ENCODE measurements at places on chromosomes 1 and 21. TPM values are rescaled to one million over a fixed set of nuclear protein-coding genes. Genes with fewer than 3 reads are reported as not detected.

- DNase-seq = no peak
Measured at GRCh38 chr1:233389169-233389568, 61.6 kb downstream of the MAP3K21 start.

DNA sequence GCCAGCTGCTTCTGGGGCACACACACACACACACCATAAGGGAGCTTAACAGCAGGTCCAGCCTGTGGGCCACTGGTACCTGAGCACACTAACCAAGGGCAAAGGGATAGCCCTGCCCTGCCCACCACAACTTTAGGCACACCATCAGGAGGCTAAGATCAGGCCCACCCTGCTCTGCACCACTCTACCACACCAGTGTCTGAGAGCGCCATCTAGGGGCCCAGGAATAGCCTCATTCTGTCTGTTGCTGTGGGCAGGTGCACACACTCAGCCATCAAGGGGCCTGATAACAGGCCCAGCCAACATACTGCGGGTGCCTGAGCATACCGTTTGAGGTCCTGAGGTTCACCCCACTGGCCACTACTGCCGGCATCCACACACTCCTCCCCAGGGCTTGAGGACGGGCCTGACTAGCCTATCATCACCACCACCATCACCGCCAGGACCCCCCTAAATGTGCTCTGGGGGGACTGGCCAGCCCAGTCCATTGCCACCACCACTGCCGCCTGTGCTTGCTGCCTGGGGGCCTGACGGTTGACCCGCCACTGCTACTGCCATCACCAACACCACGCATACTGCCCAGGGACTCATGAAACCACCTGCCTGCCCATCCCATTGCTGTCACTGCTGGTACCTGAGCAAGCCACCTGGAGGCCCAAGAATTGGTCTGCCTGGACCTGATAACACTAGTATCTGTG is 31.3 kb downstream of the NSL1 start:
- DNase-seq = no peak

DNA sequence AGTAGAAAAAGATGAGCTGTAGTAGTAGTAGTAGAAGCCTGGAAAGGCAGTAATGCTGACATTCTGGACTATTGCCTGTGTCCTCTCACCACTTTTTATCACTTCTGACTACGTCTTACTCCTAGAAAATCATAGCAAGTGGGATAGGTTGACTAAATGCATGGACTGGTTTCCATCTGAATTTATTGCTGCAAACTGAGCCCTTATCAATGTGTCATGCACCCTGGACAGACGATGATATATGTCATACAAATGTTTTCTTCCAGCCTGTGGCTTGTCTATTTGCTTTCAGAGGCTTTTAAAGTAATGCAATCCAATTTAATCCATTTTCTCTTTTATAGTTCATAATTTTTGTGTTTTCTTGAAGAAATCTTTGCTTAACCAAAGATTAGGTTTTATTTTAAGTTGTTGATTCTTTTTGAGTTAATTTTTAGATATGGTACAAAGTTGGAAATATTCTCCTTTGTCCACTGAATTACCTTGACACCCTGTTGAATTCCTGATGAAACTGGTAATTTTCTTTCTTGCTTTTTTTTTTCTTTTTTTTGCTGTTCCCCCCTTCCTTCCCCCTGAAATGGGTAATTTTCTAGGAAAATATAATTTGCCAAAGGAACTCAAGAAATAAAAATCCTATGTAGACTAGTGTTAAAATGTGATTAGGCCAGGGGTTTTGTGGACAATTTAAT is 47.1 kb downstream of the PHACTR4 start:
- DNase-seq = no peak

DNA sequence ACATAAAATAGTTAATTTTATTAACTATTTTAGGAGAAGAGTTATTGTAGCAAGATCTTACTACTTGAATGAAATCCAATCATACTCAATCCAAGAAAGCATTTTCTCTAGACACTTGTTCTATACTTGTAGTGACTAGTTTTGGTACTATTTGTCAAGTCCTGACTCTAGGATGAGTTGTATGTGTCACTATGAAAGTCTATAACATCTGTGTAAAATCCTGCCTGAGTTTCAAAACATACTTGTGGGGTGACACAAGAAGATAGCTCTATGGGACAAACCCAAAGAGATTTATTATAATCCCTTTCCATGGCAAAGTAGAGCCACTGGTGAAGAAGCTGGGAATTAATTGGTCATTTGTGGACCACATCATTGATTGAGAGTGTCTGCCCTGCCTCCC is 1042.2 kb upstream of the ADGRL4 start:
- no peak for DNase-seq

DNA sequence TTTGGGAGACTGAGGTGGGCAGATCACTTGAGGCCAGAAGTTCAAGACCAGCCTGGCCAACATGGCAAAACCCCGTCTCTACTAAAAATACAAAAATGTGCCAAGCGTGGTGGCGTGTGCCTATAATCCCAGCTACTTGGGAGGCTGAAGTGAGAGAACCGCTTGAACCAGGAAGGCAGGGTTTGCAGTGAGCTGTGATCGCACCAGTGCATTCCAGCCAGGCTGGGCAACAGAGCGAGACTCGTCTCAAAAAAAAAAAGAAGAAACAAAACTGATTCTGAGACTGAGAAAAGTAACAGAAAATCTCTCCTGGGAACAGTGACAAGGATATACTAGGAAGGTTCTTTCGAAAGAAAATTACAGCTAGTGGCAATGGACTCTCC is 20.9 kb downstream of the USP48 start:
- no peak for DNase-seq

DNA sequence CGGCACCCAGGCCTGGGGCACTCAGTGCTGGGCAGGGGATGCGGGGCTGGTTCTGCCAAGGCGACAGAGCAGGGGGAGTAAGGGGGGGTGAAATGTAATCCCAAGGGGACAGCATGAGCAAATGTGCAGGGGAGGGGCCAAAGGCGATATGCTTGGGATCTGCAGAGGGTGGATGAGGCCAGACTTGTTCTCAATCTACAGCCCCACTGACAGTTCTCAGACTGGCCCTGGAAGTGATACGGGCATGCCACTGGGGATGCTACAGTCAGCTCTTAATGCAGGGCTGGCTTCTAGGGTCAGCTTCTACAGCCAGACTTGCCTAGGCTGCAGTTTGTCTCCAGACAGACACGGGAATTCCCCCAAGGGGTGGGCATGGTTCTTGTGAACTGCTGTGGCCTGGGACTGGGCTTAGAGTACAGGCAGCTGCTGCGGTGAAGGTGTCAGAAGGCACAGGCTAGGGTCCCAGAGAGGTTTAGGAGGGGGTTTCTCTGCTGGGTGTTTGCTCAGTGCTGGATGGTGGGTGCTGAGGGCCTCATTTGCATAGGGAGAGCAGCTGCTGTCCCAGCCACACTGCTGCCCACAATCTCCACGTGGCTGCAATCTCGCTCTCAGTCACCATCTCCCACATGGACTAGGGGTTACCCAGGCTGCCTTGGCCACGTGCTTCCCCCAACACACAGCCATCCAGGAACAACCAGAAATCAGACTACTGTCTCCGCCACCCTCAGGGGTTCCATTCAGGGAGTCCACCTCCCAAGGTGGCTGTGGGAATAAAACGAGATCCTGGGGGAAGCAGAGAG is 190.1 kb downstream of the HIVEP3 start:
- no peak for DNase-seq

The LMNA gene
- 617 TPM for total RNA-seq

GRCh38 chr1:7388488-7389185 is 382.5 kb upstream of the VAMP3 start:
- no peak for DNase-seq

DNA sequence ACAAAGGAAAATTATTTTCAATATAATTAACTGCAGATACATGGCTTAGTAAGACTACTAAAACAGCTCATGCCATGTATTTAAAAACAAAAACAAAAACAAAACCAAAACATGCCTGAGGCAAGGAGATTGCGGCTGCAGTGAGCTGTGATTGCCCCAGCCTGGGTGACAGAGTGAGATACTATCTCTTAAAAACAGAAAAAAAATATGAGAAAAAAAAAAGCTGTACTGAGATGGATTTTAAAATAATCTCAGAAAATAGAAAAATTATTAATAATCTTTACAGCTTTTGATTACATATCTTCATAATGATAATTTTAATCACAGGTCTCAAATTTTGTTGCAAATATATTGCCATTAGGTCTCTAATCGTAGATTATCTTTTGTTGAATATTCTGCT is 24.0 kb upstream of the LIN9 start:
- no peak for DNase-seq

The ACTL8 gene
- not detected for total RNA-seq

The ITGB2 gene
- total RNA-seq = 8.8 TPM

DNA sequence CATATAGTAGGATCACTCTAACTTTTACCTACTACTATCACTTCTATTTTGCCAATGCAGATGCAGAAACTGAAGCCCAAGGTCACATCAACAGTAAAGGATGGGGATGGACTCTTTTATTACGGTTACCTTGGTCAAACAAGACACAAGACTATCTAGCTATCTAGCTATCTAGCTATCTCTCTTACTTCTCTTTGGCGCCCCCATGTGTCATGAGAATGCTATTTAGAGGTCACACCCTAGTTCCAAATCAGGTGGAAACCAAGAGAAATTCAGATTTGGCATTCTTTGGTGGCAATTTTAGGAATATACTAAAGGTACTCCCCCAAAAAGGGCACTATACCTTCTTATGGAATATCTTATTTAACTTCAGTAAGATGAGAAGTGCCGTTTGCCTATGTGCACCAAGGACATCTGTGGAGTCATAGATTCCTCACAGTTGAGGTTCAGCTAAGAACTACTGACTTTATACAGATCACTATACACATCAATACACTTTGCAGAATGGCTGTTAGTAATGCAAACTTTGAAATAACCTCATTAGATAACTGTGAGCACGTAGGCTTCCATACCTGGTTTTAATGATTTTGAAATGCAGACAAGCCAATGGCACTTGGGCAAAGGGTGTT is 6.7 kb downstream of the ZNF648 start:
- DNase-seq = peak; percentile 28

DNA sequence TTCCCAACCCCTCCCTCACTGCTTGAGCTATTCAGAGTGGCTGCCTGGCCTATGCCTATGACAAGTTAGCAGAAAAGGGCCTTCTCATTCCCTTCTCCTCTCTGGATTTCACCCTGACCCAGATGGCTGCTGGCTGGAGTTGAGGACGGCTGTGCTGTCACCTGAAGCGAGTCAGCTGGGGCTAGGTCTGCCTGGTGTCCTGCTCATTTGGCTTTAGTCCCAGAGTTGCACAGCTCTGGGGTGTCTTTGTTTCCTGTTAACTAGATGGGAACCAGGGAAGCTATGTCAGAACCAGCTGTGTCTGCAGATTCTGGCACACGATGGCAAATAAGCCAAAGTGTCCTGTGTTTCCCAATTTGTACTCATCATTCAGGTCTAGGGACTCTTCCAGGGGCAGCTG is 52.9 kb downstream of the CNIH3 start:
- no peak for DNase-seq

The PBX1 gene
- total RNA-seq = 1.6 TPM

DNA sequence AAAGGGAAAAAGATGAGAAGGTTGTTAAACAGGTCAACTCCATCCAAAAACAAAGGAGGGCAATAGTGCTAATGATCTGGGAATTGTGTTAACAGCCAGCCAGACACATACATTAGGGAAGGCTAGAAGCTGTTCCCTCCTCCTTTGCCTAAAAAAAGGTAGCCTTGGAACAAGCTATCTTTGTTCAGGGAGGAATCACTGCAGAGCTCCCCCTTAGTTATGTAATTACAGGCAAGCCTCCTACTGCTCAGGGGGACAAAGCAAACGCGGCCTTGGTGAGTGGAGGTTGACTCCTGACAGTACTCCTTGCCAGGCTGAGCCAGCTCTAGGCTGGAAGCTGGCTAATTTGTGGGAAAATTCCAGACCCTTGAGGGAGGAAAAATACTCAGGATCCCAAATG is 97.6 kb downstream of the VAV3 start:
- no peak for DNase-seq

GRCh38 chr1:35507947-35508346 is 49.3 kb downstream of the KIAA0319L start:
- DNase-seq = no peak

The COL9A2 gene
- 4.2 TPM for total RNA-seq

The IRF6 gene
- total RNA-seq = 30.3 TPM

DNA sequence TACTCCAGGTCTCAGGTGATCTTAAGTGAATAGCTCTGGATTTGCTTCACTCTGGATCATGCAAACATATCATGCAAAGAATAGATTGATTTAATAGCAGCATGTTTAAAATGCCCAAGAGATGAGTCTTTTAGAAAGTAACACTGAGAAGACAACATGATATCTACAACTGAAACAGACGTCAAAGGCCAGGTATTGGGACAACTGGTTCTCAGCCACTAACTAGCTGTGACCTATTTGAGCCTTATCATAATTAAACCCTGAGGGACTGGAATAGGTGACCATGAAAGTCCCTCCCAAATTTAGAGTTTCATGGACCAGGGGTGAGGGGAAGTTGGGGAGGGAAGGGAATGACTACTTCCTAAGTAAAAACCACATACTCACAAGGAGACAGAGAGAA is 95.7 kb downstream of the NIBAN1 start:
- no peak for DNase-seq

The NTRK1 gene
- not detected for total RNA-seq

GRCh38 chr1:168421399-168422004 is 122.3 kb downstream of the XCL2 start:
- no peak for DNase-seq

GRCh38 chr1:181353526-181353925 is 129.8 kb upstream of the CACNA1E start:
- DNase-seq = peak; percentile 88

The RNU1-2 gene
- total RNA-seq = under 0.01 TPM

GRCh38 chr1:50959303-50959912 is 659 bp downstream of the FAF1 start:
- DNase-seq = no peak

- DNase-seq = no peak
Measured at GRCh38 chr1:220283625-220284024, 11.4 kb upstream of the RAB3GAP2 start.

GRCh38 chr1:3369446-3370076 is 84.9 kb upstream of the ARHGEF16 start:
- DNase-seq = peak; percentile 7

The RXFP4 gene
- not detected for total RNA-seq

DNA sequence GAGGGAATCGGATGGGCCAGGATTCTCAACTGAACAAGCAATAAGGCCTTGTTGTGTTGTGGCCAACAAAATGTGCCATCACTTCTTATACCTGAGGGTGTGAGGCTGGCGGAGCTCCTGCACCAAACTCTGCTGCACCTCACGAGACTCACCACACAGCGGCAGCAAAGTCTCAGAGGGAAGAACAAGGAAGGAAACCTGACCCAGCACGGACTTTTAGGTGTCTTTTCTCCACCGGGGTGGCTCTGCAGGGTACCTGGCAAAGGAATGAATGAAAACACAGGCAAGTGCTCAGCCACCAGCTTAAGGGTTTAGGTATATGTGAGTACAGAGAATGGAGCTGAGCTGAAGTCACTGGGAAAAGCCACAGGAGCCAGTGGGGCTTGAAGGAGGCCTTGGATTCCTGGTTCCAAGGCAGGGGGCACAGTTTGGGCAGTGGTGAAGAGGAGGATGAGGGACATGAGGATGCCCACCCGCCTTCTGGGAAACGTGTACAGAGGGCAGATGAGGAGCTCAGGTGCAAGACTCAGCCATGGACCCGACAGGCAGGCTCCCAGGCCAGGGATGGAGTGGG is 31.1 kb upstream of the HSD3B1 start:
- peak; percentile 44 for DNase-seq
